ENCODE measurements at places on chromosomes 1 and 21.

DNA sequence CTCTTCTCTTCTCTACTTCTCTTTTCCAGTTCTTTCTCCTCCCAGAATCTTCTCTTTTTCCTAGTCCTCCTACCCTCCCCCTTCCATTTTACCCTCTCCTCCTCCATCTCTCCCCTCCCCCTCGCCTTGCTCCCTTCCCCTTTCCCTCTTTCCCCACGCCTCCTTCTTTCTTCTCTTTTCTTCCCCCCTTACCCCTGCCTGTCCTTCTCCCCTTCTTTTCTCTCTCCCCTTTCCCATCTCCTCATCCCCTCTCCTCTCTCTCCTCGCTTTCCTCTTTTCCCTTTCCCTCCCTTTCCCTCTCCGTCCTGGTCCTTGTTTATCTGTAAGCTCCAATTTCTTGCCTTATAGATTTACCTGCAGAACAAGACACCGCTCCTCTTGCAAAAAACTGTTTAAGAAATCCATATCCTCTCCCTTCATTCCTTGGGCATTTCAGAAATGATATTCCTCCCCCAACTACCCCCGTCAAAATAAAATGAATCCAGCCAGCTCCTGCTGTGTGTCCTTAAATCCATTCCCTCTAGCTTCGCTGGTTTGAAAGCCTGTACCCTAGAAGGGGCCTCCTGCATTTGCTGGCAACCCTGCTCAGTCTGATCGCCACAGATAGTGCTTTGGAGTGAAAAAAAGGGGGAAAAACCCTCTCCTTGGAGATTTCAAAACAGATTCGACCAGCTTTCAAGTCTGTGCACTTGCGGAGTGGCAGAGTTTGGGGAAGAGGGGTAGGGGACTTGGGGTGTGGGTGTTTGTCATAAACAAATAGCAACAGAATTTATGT lies 89.4 kb downstream of the PAPPA2 start:
- no peak for DNase-seq

DNA sequence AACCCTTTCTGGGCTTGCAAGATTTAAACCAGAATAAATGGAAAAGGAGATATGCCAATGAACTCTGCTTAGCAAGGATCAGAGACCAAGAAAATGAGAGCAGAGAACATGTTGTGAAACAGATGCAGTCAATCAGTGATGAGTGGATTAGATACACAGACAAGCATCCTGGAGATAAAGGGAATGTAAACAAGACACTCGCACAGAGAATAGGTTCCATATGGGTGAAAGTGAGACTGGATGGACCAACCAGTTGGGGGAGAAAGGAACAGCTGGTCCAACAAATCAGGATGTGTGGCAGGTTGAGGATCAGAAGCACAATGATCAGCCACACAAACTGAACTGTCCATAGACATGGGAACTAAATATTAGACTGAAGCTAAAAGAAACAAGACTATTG lies 338.2 kb downstream of the ASTN1 start:
- no peak for DNase-seq

DNA sequence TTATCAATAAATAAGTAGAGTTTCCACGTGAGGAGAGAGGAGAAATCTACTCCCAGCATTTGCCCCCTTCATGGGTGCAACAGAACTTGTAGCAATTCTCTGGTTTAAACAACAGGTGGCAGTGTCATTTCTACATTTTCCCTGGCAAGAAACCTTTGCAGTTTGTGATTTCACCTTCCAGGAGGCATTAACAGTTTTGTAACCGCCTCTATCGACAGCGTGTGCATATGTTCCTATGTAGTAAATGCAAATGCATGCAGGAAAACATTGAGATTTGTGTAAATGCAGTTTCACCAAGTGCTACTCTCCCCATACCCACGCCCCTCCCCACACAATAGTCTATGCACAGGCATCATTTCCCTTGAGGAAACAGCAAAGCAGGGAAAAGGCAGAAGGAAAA lies 494.7 kb downstream of the SMYD3 start:
- DNase-seq: no peak

DNA sequence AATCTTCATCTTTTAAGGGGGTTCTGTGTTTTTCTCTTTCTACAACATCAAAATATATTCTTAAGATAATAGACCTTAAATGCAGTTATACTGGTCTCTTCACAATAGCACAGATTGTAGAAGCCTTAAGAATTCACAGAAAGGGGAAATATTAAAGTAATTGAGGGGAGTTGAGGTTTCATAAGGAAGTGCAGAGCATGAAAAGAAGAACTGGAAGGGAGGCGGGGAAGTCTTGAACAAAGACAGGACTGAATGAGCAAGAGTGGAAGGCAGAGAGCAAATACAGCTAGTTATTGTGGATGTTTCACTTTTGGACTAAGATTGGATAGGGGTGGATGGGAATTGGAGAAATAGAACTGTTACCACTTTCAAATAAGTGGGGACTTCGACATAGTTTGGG lies 67.7 kb downstream of the PTGER3 start:
- no peak for DNase-seq

DNA sequence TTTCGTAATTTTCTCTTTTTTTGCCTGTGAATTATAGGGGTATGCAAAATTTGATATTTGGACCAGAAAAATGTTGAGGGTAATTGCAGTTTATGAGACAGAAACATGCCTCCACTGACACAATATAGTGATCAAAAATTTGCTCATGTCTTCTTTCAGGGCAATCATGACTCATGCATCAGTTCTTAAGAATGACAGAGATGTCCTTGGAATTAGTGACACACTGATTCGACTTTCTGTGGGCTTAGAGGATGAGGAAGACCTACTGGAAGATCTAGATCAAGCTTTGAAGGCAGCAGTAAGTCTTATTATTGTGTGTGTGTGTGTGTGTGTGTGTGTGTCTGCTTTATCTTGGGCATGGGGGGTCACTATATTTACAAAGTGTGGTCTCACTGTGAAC lies 27.5 kb downstream of the CTH start:
- DNase-seq: no peak

- no peak for DNase-seq
These were observed 126.5 kb downstream of the CRYAA start for GRCh38 chr21:43295066-43295958.

DNA sequence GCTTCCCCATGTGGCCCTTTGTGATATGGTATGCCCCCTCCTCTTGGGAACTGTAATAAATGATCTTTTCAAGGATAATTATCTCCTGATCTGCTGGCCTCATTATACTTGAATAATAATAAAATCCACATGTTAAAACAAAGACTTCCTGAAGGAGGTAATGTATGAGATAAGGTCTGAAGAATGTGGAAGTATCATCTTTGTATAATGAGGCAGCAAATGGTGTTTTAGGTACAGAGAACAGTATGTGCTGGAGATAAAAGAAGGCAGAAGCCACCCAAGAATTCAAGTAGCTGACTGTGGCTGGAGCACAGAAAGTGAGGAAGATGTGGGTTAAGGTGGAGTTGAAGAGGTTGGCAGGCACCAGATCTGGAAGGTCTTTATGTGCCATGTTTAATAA lies 12.8 kb upstream of the COG2 start:
- no peak for DNase-seq

DNA sequence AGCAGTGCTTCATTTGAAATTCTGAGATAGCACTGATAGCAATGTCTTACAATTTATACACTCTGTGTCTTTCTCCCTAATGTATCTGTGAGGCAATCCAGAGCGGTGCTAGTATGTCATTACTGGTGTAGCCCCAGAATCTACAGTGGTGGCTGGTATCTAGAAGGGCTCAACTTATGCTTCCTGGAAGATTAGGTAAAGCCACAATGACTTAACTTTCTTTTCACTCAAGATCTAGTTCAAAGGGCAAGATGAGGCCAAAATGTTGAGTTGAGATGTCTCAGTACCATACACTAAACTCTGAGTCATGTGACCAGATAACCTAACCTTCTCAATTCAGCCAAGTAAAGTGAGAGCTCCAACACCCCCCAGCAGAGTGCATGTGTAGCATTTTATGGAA lies 77.5 kb downstream of the PAPPA2 start:
- no peak for DNase-seq

DNA sequence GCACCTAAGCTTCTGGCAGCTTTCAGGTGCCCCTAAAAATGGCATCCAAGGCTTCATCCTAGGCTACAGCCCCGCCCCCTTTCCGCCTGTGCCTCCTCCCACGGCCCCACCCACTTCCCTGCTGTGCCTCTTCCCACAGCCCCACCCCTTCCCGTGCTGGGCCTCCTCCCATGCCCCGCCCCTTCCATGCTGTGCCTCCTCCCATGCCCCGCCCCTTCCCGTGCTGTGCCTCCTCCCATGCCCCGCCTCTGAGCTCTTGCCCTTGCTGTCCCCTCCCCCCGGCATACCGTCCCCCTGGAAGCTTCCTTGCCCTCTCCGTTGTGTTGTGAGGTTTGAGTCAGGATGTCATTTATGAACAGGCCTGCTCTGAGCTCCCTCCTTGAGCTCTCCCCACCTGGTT lies 228.5 kb upstream of the AJAP1 start:
- no peak for DNase-seq

DNA sequence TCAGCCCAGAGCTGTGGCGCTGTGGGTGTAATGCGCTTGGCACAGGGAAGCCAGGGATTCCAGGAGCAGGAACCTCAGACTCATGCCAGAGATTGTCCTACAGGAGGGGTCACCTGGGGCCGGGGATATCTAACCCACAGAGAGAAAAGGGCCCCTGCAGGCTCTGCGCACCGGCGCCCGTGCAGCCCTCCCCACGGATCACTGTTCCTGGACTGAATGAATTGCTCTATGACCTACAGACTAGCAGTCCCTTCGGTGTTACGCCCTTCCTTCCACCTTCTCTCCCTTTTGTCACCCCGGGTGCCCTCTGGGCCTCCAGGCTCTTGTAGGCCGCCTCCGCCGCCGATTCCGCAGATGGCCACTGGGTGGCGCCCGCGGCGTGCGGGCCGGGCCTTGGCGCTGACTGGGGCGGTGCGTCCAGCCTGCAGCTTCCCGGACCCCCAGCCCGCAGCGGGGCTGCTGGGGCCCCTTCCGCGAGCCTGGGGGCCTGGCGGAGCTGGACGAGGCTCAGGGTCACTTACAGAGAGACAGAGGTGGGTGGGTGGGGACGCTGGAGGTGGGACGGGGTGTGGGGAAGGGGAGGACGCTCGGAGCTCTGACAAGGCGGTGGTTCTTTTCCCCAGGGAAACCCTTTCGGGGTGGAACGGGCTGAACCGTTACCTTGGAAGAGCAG lies 101.3 kb downstream of the IER5 start:
- DNase-seq: no peak

DNA sequence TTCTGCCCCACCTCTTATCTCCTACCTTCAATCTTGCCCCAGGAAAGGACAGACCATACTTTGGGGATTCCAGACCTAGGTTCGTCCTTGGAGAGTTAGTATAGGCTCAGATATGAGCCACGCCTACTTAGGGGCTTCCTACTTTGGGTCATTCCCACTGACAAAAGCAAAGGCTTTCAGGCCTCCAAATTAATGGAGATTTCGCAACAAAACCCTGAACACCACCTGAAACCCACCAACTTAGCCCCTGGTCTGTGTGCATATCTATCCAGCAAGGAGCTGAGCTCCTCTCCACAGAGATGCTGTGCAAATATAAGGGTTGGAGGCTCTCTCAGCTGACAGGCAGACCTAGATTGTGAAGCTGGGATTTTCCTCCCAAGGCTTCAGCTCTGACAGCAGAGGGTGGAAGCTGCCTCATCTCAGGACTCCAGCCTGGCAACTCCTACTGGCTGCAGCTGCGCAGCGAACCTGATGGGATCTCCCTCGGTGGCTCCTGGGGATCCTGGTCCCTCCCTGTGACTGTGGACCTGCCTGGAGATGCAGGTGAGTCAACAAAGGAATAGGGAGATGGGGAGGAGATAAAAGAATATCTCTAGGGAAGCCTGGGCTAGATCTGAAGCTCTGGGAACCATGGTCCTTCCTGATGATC lies 2.1 kb downstream of the MPL start:
- DNase-seq: no peak

GRCh38 chr1:66288048-66288447 lies 245.9 kb upstream of the SGIP1 start:
- DNase-seq: no peak

- no peak for DNase-seq
These were observed 6.0 kb upstream of the LCE1F start for GRCh38 chr1:152768847-152769533.

DNA sequence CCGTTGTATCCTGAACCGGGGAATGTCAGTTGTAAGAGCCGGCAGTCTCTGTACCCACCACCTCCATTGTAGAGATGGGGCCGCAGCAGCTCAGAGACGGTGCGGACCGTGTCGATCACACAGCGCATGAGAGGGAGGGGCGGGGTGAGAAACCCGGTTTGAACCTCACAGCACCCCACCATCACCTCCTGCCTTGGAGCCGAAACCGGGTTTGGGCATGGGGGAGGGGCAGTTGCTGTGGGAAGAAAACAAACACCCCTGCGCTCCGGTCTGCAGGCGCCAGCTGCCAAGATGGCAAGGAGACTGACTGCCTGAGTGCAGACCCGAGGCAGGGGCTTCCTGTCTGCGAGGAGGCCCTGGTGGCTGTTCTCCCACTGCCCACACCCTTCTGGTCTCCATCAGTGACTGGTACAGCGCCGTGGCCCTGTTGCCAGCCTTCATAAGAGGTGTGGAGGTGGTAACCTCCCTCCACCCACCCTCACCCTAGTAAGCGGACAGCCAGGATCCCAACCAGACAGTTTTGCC lies 69.2 kb upstream of the SSBP3 start:
- no peak for DNase-seq

DNA sequence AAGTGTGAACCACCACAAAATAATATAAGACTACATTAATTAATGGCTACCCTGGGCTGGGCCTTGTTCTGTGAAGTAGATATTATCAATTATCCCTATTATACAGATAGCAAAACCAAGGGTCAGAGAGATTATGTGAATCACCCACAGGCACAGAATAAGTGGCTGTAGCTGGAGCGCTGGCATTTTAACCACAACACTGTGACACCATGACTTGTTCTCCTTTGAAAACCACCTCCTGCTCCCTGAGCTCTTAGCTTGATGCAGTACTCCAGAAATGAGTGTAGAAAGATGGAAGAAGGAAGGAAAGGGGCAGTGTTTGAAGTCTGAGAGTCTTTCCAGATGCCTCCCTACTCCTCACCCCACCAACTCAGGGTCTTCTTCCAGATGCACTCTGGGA lies 29.5 kb upstream of the JUN start:
- DNase-seq: no peak

DNA sequence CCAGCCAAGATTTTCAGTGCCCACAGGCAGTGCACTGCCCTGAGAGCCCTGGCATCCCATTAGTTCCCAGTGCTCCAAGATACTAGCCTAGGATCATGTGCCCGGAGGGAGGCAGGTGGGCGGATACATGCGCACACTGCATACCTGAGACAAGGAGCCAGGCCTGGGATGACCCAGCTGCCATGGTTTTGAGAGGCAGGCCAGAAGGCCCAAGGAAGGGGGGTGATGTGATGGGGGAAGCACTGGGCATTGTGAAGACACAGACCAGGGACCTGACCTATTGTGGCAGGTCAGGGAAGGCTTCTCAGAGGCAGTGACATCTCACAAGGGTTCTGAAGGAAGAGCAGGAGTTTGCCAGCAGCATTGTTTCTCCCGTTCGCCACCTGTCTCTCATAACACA lies 3.6 kb downstream of the ZC3H12A start:
- no peak for DNase-seq

GRCh38 chr1:59560807-59561450 lies 253.8 kb upstream of the HOOK1 start:
- DNase-seq: no peak

- DNase-seq: no peak
These were observed 179.5 kb downstream of the LRRC7 start for GRCh38 chr1:69747207-69747606.

- DNase-seq: no peak
These were observed at the start of gene FHAD1 for GRCh38 chr1:15246960-15247614. TSS of gene FHAD1 (plus strand) at chr1:15247223. CDS start at chr1:15251785, 4,562 bp downstream.
